ENCODE measurements at places on chromosomes 16 and 17.

- DNase-seq = no peak
Observed at GRCh38 chr16:51549836-51550235, 398.8 kb upstream of the SALL1 start.

GRCh38 chr17:3012926-3013581 lies 50.4 kb downstream of the OR1D5 start:
- peak; percentile 51 for DNase-seq

DNA sequence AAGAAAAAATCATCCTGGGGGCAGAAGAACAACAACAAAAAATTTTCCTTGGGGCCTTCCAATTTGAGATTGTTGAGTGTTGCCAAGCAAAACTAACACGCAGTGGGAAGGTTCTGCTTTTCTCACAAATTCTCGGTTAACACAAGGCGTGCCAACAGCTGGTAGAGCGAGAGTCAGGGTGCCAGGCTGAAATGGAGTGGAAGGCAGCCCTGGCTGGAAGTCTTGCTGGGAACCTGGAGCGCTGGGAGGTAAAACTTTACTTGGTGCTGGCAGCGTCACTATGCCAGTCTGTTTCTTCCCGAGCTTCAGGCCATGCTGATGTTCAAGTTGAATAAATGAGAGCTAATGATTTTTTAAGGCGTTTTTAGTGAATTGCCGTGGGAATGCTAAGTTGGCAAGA lies 189.4 kb downstream of the WWOX start:
- no peak for DNase-seq

DNA sequence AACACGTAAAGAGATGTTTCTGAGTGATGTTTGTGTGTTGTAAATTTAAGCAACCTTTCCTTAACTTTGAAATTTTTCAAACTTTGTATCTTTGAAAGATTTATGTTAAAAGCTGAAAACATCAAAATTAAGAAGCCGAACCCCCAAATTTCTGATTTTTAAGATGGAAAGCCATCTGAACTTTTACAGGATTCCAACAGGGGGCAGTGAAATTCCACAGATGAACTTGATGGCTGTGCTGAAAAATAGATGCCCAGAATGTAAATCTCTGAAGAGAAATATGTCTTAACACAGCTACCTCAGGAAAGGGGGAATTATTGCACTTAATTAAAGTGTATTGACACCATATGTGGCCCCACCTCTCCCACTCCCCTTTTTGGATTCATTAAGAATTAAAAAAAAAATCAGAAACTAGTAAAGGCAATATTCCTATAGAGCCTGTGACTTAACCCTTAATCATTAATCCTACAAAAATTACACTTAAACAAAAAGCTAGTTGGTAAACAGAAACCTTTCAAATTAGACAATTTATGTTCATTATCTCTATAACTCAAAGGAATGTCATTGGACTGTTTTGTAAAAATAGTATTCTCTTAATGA lies 597.9 kb downstream of the KCNJ2 start:
- DNase-seq = peak; percentile 27

DNA sequence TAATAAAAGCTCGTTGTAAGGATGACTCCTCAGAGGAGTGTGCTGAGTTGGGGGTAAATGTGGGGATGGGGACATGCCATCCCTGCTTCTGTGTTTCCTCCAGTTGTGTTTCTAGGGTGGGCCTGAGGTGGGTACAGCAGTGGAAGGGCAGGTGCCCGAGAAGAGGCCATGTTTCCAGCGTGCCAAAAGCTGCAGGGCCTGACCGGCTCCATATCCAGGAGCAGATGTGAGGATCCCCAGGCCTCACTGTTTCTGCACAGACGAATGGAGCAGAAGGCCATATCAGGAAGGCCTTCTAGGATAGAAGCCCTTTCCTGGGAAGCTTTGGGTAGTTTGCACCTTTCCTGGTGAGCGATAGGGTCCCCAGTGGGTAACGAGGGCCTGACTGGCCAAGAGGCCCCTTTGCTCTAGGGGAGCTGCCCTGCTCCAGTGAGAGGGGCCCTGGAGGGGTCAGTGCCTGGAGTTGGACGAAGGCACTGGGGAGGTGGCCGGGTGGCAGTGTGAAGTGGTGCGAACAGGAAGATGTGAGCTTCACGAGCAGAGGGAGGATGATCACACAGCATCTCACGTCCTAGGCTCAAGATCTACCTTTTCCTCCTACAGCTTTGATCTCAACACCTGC lies 62.9 kb downstream of the SHISA6 start:
- no peak for DNase-seq

- no peak for DNase-seq
Observed at GRCh38 chr16:55330781-55331647, 7.0 kb downstream of the IRX6 start.

DNA sequence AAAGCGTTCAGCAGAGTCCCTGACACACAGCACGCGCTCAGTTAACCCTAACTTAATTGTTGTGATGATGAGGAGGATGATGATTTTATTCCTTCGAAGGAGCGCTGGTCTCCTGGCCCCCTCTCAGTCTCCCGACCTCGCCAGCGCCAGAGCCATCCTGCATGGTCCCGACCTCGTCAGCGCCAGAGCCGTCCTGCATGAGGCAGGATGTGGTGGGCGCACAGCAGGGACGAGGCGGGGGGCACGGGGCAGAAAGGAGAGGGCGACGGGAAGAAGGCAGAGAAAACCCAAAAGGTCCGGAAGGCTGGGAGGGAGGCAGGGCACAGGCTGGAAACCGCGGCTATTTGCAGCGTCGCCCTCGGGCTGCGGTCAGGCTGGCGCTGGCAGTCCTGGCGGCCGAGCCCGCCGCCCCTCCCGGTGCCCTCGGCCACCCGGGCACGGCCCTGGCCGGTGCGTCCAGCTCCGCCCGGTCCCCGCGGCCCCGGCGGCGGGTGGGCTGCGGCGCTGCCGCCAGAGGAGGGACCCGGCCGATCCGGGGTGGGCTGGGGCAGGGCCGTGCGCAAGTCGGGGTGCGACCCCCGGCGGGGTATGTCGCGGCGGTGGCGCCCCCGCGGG lies 3.0 kb upstream of the TAC4 start:
- DNase-seq = no peak

GRCh38 chr17:39812466-39812865 lies 51.6 kb downstream of the IKZF3 start:
- DNase-seq = no peak

- no peak for DNase-seq
Observed at GRCh38 chr16:878886-879285, 78.4 kb upstream of the GNG13 start.

- DNase-seq = no peak
Observed at GRCh38 chr17:60631119-60631518, 31.1 kb downstream of the PPM1D start.

GRCh38 chr17:41594363-41594915 lies 7.7 kb upstream of the KRT14 start:
- DNase-seq = no peak

GRCh38 chr17:8408371-8408770 lies 10.7 kb upstream of the RNF222 start:
- DNase-seq = no peak

- no peak for DNase-seq
Observed at GRCh38 chr16:72812672-72813071, 235.3 kb downstream of the ZFHX3 start.

- no peak for DNase-seq
Observed at GRCh38 chr17:80337195-80337895, 76.7 kb downstream of the RNF213 start.

- no peak for DNase-seq
Observed at GRCh38 chr17:80205811-80206210, 14.3 kb downstream of the SGSH start.

DNA sequence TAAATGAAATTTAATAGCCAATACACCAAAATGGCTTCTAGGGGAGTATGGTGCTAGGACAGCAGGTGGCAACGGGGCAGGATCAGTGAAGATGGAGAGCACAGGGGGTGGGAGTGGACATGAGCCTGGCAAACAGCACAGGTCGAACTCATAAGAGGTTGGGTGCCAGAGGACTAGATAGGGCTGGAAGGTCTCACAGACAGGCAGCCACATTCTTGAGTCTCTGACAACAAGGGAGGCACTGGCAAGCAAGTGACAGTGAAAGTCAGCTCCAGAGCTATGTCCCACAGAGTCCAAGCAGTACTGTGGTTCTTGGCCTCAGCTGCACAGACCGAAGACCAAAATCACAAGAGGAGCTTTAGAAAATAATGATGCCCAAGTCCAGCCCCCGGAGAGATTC lies 61.2 kb downstream of the USP31 start:
- no peak for DNase-seq

GRCh38 chr16:55386534-55387296 lies 62.7 kb downstream of the IRX6 start:
- no peak for DNase-seq

DNA sequence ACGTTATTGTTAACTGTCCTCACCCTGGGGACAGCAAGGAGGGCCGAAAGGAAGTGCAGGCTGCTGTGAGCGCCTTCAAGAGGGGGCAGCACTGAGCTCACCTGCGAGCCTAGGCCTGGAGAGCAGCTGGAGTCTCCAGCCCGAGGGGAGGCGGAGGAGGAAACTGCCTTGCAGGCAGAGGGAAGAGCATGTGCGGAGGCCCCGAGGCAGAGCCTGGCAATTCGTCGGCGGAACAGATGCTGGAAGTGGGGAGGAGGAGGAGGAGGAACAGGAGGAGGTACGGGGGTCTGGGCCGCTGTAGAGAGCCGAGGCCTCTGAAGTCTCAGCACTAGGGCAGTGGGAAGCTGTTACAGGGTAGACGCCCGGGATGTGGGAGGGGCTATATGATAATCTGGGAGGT lies 49.6 kb upstream of the PLCG2 start:
- no peak for DNase-seq

GRCh38 chr16:18003033-18003432 lies 333.5 kb downstream of the NPIPA8 start:
- DNase-seq = no peak

DNA sequence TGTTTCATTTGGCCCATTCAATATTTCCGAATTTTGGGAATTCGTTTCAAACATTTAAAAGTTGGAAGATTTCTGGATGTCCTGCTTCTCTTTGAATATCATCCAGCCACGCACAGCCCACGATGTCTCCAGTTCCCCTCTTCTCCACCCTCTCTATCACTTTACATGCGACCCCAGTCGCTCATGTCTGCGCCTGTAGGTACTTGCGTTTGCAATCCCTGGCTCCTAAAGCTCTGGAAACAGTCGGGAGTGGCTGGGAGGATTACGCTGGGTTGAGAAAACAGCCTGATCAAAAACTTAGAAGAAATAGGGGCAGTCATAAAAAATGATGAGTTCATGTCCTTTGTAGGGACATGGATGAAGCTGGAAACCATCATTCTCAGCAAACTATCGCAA lies 1.5 kb upstream of the SBK1 start:
- no peak for DNase-seq

DNA sequence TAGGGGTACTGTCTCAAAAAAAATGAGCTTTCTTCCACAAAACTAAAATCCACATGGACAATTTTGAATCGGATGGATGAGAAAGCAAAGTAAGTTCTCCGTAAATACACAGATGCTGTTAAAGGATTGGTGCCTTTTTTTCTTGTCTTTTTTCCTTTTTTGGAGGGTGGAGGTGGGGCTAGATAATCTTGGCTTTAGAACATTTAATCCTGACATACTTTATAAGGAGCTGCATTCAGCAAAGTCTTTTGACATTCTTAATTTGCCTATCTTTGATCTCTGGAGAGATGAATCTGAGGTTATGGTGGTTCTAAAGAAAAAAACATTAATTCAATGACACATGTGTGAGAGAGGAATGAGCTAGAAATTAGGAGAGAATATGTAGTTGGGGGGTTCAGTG lies 312.3 kb upstream of the KCNJ16 start:
- no peak for DNase-seq

GRCh38 chr16:85381738-85382592 lies 231.2 kb upstream of the GSE1 start:
- DNase-seq = peak; percentile 47

GRCh38 chr17:39195568-39196160 lies 1.8 kb downstream of the CACNB1 start:
- no peak for DNase-seq

GRCh38 chr16:4110680-4111079 lies 5.6 kb downstream of the ADCY9 start:
- DNase-seq = no peak

- DNase-seq = no peak
Observed at GRCh38 chr16:47565454-47565853, 104.3 kb downstream of the PHKB start.

DNA sequence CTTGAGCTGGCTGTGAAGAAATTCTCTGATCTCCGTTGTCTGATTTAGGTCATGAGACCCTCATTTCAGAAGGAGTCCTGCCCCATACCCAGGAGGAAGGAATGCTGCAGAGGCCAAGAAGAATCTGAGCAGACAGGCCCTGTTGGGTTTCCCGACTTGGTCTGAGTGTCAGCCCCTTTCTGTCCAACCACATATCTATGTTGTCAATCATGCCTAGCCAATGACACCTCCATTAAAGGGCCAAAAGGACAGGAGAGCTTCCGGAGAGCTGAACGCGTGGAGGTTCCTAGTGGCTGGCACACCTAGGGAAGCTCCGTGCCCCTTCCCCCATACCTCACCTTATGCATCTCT lies 37.8 kb downstream of the PIMREG start:
- DNase-seq = no peak

DNA sequence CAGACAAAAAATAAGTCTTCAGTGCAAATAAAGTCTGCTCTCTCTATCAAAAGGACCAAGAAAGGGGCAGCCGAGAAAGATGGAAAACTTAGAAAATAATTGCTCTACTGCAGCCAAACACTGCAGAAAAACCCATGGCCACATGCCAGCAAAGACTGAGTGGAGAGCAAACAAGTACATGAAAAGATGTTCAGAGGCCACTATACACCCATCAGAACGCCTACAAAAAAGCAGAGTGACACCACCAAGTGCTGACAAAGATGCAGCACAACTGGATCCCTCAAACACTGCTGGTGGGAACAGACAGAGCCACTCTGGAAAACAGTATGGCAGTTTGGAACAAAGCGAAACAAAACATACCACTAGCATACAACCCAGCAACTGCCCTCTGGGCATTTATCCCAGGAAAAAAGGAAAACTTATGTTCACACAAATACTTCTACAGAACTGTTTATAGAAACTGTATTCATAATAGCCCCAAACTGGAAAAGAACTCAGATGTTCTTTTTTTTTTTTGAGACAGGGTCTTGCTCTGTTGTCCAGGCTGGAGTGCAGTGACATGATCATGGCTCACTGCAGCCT lies 36.7 kb downstream of the KIAA0753 start:
- peak; percentile 20 for DNase-seq
